Left lung (tissue), 14 donors: ENCODE measurements at places on chromosomes 3 and 15.

DNA sequence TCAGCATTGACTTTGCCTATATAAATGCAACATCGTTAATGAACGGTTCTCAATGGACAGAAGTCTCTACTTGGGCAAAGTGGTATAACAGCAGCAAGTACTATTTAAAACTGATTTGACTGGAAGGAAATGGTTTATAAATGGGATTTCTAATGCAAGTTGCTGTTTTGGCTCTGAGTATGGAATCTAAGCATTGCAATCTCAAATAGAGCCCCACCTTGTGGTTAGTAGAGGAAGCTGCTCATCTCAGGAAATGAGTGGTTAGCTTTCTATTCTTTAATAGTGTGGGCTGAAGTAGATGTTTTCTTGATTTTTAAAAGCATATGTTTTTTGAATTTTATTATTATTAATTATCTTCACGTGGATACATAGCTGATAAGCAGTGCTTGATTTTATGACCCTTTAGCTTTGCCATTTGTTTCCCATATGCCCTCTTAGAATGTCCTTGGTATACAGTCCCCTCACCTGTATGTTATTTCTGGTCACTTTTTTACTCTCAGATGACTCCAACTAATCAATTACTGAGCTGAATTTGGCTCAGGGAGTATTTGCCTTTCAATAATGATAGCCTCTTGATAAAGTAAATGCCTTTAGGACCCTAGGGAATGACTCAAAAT, 67.1 kb downstream of the OXSM start:
- DNase-seq, result peak; percentile 13

DNA sequence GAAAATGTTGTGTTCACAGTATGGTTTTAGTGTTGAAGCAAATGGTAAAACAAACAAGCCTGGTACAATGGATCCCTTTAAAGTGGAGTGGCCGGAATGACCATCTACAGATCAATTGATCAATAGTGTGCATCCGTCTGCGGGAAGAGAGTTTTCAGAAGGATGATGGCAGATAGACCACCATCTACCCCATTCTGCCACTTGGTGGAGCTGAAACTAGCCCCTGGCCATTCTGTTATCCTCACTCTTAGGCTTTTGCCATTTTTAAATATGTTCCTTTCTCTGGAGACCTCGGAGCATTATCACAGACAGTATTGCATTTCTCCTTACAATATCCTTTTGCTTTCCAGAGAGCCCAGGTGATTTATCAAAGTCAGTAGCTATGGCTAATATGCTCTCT, 258.9 kb upstream of the CFAP20DC start:
- no peak for DNase-seq

DNA sequence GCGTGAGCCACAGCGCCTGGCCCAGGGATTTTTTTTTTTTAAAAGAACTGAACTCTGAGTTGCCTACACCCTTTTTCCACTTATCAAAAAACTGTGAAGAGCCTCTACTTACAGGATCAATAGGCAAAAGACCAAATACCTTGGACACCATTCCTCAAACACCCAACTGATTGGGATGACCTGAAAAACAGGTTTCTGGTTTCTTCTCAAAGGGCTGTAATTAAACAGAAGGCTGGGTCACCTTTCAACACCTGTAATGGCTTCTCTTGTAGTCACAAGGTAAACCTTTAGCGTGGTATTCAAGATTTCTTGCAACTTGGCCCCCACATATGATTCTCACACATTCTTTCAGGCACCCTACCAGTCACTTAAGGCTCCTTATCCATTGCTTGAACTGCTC, 38.4 kb upstream of the PLXND1 start:
- no peak for DNase-seq

DNA sequence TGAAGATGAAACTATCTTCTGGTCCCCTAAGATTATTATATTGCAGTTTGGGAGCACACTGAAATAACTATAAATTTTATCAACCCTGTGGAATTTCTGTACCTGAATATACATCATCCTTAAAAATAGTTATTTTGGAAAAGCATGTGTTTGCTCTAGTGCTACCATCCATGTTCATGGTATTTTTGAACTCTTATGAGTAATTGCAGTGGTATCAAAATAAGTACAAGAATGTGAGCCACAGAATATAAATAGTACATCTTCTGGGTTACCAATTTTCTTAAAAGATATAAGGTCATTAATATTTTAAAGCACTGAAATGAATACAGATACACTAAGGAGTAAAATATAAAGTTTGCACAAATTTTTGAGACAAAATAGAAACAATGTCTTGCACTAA, 206.5 kb downstream of the CBLB start:
- no peak for DNase-seq

DNA sequence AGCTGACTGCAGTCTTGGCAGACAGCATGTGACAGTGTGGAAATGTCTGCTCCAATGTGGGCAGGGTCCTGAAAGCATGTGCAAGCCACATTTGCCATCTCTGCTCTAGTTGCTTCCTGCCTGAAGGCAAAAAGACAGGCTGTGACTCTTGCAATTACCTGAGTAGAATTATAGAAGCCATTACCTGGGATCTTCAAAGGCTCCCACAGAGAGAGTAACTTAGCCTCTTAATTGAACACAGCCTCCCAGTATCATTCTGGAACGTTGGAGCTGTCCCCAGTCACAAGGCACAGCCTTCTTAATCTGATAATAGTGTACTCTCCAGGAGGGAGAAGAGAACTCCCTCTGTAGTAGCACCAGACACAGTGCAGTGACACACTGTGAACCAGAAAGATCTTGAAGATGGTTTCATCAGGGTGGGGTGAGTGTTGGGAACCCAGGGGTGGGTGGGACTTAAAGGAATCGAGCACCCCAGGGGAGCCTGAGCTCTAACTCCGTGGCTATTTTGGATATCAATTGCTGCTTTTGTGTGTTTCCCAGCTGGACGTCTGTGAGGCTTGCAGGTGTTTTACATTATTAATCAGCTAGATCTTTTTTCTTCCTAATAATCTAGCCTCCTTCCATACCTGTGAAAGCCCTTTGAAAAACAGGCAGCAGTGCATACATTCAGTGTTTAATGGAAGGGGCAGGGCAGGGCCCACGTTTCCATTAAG, 40.6 kb upstream of the GLCE start:
- DNase-seq, result no peak

- no peak for DNase-seq
These were observed 27.6 kb upstream of the VILL start for GRCh38 chr3:37963016-37963415.

GRCh38 chr3:101518421-101518871, 5.4 kb upstream of the SENP7 start:
- DNase-seq, result no peak

- peak; percentile 64 for DNase-seq
These were observed 136.2 kb downstream of the CHDH start for GRCh38 chr3:53709860-53710674.

GRCh38 chr3:64773137-64773536, 85.3 kb upstream of the ADAMTS9 start:
- DNase-seq, result peak; percentile 74

GRCh38 chr3:120299403-120299802, 14.4 kb upstream of the GPR156 start:
- no peak for DNase-seq

- DNase-seq, result no peak
These were observed 142.3 kb downstream of the ZIC1 start for GRCh38 chr3:147551491-147551890.

- DNase-seq, result peak; percentile 71
These were observed 95.3 kb downstream of the SLC49A4 start for GRCh38 chr3:122890077-122890719.

DNA sequence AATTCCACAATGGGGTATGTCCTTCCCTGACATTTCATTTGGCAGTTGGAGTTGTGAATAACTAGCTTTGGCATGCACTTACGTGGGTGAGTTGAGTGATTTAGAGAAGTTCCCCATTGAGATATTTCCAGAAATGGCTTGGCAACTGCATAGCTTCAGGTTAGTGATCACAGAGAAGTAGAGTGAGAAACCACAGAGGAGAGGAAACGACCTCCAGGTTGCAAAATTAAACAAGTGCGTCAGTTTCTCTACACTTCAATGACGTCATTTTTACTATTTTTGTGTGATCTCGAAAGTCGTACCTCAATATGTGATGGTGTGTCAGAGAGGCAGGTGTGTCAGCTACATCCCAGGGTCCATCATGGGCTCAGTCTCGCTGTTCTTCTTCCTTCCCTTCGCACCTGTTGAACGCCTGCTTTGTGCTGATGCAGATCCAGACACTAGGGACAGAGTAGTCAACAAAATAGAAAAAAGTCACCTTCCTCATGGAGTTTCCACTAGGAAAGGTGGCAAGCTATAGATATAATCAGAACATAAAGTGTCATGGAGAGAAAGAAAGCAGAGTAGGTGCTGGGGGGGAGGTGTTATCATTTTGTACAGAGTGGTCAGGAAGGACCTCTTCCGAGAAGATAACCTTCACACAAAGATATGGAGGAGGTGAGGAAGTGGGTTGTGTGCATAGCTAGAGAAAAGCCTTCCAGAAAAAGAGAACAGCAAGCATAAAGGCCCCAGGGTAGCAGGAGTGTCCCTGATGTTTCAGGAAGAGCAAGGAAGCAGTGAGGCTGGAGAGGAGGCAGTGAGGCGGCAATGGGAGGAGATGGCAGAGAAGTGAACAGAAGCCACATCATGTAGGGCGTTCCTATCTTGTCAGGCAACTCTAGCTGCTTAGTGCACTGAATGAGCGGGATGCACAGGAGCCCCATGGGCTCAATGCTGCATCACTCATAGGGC, 75.6 kb downstream of the MCTP2 start:
- no peak for DNase-seq

GRCh38 chr15:71677766-71678165, 132.6 kb upstream of the NR2E3 start:
- DNase-seq, result no peak

- DNase-seq, result no peak
These were observed 144.6 kb downstream of the MCTP2 start for GRCh38 chr15:94375997-94376396.

GRCh38 chr15:81338170-81339007, 14.4 kb upstream of the STARD5 start:
- no peak for DNase-seq

DNA sequence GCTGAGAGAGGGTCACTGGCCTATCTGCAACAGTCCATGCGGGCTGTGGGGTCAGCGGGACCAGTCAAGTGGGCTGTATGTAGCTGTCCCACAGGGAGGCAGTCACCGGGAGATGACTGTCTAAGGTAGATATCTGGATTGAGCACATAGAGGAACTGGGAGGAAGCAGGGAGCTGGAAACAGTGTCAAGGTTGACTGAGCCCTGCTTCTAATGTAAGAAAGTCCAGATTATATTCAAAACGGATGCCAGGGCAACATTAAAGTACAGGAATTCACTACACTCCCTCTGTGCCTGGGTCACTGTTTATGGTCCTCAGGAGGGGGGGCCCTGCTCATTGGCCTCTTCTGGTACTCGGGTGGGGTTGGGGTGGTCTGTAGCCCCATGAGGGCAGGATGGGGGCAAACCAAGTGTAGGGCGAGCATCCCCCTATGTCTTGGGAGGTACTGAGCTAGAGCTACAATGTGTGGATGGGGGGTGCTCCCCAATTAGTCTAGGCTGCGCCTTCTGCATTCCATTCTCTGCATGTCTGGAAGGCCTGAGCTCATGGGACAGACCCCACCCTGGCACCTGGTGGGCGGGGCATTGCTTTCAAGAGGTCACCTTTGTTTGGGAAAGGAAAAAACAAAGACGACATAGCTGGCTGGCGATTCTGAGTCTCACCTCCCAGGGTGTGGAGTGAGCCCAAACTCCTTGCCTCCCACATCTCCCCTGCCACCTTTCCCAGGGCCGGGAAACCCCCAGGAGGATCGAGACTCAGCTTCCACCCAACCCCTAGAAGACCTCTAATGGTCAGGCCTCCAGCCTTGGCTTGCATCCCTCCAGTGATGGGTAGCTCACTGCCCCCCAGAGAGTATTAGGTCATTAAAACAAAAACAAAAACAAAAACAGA, 45.1 kb upstream of the C15orf39 start:
- DNase-seq, result no peak

DNA sequence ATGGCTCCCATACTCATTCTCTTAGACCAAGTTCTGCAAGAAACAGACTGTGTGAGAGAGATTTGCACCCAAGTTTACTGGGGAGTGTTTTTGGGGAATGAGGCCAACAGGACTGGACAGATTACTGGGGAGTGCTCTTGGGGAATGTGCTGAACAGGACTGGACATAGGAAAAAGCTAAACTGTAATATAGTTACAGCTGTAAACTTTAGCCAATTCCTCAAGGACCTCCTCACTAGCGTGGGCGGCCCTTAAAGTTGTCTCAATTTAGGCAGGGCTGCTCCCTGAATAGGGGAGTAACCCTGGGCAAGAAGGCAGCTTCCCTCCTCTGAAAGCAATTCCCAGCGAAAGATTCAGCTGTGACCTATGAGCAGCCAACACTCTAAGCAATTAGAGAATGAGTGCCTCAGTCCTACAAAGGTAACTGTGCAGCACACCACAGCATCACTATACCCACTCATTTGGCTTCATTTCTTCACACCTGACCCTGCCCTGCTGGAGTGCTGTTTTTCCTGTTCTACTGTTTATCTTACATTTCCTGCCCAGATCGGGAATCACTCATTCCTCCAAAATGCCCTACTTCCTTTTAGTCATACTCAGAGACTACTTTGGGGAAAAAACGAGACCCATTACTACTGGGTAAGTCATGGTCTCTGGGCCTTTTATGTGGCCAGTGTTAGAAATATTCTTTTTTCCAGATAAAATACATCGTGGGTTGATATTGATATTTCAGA, 41.3 kb upstream of the TRIM42 start:
- DNase-seq, result no peak

GRCh38 chr3:27666708-27667107, 55.4 kb downstream of the EOMES start:
- peak; percentile 67 for DNase-seq

DNA sequence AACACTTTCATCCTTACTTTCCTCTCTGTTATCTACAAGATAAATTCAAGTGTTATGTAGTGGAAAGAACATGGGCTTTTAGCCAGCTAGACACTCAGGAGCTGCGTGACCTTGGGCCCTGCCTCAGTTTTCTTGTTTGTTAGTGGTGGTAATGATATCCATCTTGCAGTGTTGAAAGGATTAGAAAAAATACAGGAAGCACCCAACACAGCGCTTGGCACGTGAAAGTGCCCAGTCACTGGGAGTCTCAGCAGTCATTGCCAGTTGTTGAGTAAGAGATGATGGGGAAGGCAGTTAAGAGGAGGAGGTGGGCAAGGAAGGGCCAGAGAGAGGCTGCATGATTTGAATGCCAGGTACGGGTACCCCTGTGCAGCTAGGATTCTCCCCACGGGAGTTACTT, 5.3 kb downstream of the PDIA5 start:
- no peak for DNase-seq
